ENCODE measurements at places on chromosomes 1 and 21. TPM values are rescaled to one million over a fixed set of nuclear protein-coding genes. Genes with fewer than 3 reads are reported as not detected.

The AMY1A gene
- not detected for total RNA-seq

The OR2M3 gene
- total RNA-seq, result not detected

The CYP4A11 gene
- not detected for total RNA-seq

The FCGR3A gene
- total RNA-seq, result not detected

All from dermis blood vessel endothelial cell (primary cell).